Kidney (tissue), 22 donors: ENCODE measurements at places on chromosomes 7 and 10. TPM values are rescaled to one million over a fixed set of nuclear protein-coding genes. Genes with fewer than 3 reads are reported as not detected.

The CRTAC1 gene
- 6.1 TPM for total RNA-seq

The HOXA2 gene
- 2.9 TPM for total RNA-seq

The VIPR2 gene
- 0.91 TPM for total RNA-seq

The SH3PXD2A gene
- 20.1 TPM for total RNA-seq

The CYP3A4 gene
- not detected for total RNA-seq

The PIP gene
- 0.47 TPM for total RNA-seq

The FAM131B gene
- 0.82 TPM for total RNA-seq

The PON3 gene
- 1.6 TPM for total RNA-seq

The SLC26A3 gene
- 0.25 TPM for total RNA-seq

The RET gene
- 3.1 TPM for total RNA-seq

The FAM25A gene
- total RNA-seq, result not detected

The SPDYE5 gene
- total RNA-seq, result not detected

The CASP2 gene
- 36.2 TPM for total RNA-seq

The LIPM gene
- total RNA-seq, result not detected

The NCF1 gene
- total RNA-seq, result 8.4 TPM

The TMEM236 gene
- 1.9 TPM for total RNA-seq

The BAIAP2L1 gene
- 18.8 TPM for total RNA-seq

The USP54 gene
- total RNA-seq, result 46.9 TPM
